ENCODE measurements at places on chromosomes 11 and 22.

- no peak for DNase-seq
Measured at GRCh38 chr22:20399866-20400605, 6.1 kb downstream of the ZNF74 start.

- no peak for DNase-seq
Measured at GRCh38 chr11:88315981-88316441, 21.5 kb downstream of the CTSC start.

DNA sequence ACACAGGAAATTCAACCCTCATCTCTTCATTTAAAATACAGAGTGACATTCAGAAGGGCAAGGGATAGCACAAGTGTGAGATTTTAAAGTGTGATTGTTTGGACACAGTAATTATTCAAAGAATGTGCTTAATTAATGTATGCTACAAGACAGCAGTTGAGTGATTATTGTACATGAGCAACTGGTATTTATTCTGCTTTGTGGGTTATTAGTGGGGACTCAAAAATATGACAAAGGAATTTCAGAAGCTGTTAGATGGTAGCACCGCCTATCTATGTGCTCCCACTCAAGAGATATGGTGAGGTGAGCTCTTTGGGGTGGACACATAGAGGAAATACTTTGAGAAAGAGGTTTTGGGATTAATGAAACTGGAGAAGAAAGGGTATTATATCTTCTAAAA is 5.8 kb upstream of the HBD start:
- no peak for DNase-seq

DNA sequence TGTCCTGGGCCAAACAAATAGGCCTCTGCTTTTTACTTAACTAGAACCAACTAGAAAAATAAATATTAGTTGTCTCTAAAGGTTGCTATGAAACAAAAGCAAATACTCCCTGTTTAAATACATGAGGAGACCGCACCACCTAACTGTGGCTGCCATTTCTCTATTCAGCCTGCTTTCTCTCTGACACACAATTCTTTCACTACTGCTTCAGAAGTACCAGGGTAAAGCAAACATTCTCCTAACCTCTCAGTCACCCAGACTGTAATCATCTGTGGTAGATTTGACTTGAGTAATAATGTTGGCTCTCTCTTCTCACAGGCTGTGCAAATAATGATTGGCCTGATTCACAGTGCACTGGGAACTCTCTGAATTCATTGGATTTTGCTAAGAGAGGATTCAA is 41.0 kb upstream of the MS4A8 start:
- DNase-seq = no peak

DNA sequence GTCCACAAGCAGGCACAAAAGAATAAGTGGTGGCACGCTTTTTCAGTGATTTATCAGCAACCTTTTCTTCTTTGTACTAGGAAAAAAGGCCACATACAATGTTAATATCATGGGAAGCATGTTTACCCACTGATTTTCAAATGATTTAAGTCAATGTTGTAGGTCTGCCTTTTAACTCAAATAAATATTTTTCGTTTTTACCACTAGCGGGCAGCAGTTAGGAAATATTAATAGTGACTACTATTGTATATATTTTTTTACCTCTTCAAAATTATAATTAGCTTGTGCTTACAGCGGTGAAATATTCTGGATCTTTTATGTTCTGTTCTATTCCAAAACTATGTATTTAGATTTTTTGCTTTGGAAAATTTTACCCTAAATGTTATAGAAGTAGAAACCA is 6.4 kb upstream of the SLC17A6 start:
- no peak for DNase-seq

DNA sequence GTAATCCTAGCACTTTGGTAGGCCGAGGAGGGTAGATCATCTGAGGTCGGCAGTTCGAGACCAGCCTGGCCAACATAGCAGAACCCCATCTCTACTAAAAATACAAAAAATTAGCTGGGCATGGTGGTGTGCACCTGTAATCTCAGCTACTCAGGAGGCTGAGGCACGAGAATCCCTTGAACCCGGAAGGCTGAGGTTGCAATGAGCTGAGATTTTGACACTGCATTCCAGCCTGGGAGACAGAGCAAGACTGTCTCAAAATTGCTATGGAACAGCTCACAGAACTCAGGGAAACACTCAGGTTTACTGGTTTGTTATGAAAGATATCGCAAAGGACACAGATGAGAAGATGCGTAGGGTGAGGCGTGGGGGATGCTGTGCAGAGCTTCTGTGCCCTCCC is 2.7 kb downstream of the FAM118A start:
- no peak for DNase-seq

DNA sequence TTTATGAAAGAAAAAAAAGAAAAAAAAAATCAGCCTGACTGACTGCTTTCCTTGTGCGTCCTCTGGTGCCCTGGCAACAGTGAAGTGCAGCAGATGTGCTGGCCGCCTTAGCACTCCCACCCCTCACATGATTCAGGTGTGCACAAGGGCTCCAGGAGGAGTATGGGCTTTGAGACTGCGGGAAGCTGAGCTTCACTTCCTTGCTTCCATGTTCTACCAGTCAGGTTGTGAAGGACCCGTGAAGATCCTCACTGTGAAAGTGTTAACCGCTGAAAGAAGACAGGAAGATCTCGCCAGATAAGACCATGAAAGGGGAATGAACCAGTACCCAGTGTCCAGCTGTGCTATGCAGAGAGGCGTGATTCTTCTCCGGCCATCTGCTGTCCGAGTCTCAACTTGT is 48.2 kb downstream of the HIRA start:
- DNase-seq = no peak

DNA sequence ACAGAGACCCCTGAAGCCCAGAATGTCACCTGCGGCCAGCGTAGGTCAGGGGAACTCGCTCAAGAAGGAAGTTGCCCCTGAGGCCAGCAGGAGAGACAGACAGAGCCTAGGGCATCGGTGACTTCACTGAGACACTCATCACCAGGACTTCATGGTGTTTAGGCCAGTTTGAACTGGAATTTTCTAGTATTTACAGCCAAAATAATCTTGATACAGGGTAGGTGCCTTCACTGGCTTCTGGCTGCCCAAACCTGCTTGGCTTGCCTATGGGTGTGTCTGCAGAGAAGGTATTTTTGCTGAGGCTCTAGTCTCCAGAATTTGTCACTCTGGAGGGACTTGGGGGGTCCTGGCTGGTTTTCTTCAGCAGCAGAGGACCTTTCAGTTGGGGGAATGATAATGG is 86.6 kb downstream of the FBXO7 start:
- no peak for DNase-seq

GRCh38 chr11:117099696-117100095 is 1.5 kb upstream of the SIK3 start:
- no peak for DNase-seq

Measured in stimulated activated CD4-positive, alpha-beta T cell treated with anti-CD3 and anti-CD28 coated beads, Interleukin-12 subunit alpha, Interleukin-12 subunit beta, amount 100 ng/mL, for 48 hours (primary cell).